Activated CD4-positive, alpha-beta memory T cell treated with anti-CD3 and anti-CD28 coated beads, Interleukin-2, amount 10 ng/mL, durations not matched to agents 7 days and 5 days (primary cell): ENCODE measurements at places on chromosomes 1 and 21. TPM values are rescaled to one million over a fixed set of nuclear protein-coding genes. Genes with fewer than 3 reads are reported as not detected.

Gene OR2T29
- not detected for total RNA-seq

Gene ATP6V1G3
- not detected for total RNA-seq

DNA sequence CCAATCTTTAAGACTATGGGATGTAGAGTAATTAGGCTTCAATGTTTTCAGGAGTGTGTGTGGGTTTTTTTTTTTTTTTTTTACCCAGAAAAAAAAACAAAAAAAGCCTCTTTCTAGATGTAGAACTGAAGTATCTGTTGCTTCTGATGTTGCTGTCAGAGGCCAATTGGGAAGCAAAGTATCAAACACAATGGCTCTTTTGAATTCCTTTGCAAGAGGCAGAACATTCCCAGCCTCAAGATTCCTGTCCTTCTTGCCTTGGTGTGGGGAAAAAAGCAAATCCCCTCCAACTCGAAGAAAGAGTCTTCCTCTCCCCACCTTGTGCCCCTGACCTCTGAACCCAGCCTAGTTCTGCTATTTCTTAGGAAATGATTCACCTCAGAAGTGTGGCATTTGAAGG lies 55.4 kb upstream of the LMO4 start:
- no peaks in the 10 kb centered on the region for H3K4me1 ChIP-seq
- no peak overlapping the region for H3K4me3 ChIP-seq
- H3K27ac ChIP-seq = no peak overlapping the region
- H3K27me3 ChIP-seq = peaks cover 20% of the 10 kb centered on the region
- H3K36me3 ChIP-seq = no peaks in the 10 kb centered on the region

Gene PCBP3
- total RNA-seq = 3.4 TPM

GRCh38 chr1:235442788-235443429 lies 61.3 kb downstream of the B3GALNT2 start:
- no peaks in the 10 kb centered on the region for H3K27me3 ChIP-seq
- DNase-seq = no peak
- H3K4me1 ChIP-seq = peaks cover 6% of the 10 kb centered on the region
- no peak overlapping the region for H3K27ac ChIP-seq
- H3K4me3 ChIP-seq = no peak overlapping the region
- H3K36me3 ChIP-seq = peaks cover 44% of the 10 kb centered on the region

DNA sequence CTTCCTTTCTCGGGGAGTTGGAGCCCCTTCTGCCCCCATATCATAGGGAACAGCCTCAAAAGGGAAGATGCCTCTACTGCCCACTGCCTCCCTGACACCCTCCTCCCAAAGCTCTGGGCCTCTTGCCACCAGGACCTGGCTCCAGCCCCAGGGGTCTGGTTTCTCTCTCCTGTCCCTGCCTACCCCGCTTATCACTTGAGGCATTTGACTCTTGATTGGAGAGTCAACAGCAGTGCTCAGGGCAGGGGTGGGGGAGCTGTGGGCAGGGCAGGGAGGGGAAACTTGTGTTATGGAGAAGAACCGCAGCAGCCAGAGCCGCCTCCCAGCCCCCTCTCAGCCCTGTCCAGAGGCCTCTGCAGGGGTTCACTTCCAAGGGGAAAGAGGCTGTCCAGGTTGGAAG lies 573 bp downstream of the TRIM63 start:
- H3K4me1 ChIP-seq = no peaks in the 10 kb centered on the region
- H3K36me3 ChIP-seq = no peaks in the 10 kb centered on the region
- no peak overlapping the region for H3K27ac ChIP-seq
- no peak for DNase-seq
- peaks cover 18% of the 10 kb centered on the region for H3K27me3 ChIP-seq

DNA sequence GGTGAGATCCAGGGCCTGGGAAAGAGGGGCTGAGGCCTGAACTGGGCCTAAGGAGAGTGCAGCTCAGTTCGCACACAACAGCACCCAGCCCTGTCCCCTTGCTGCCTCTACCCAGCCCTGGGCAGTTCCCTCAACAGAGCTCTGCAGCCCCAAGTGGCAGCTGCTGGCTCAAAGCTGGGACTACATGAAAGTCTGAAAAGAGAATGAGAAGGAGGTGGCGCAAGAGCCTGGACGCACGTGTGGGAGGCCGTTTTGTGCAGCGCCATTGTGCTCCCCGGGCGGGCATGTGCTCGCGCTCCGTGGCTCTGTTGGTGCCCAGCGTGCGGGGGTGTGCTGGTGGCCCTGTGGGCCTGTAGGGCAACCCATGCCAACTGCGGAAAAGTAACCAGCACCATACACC lies 10.3 kb downstream of the GPR37L1 start:
- no peak overlapping the region for H3K4me3 ChIP-seq
- H3K4me1 ChIP-seq = peaks cover 4% of the 10 kb centered on the region
- H3K27ac ChIP-seq = no peak overlapping the region
- no peaks in the 10 kb centered on the region for H3K27me3 ChIP-seq
- peaks cover 26% of the 10 kb centered on the region for H3K36me3 ChIP-seq

- H3K36me3 ChIP-seq = peaks cover 82% of the 10 kb centered on the region
- peaks cover 44% of the 10 kb centered on the region for H3K4me1 ChIP-seq
- H3K27ac ChIP-seq = no peak overlapping the region
- DNase-seq = no peak
Observed at GRCh38 chr1:154553056-154554030, 5.1 kb downstream of the UBE2Q1 start.

Gene F3
- 0.18 TPM for total RNA-seq

GRCh38 chr1:224266105-224266914 lies 63.7 kb downstream of the NVL start:
- peak overlapping the region; percentile 73 for H3K27ac ChIP-seq
- peaks cover 61% of the 10 kb centered on the region for H3K4me1 ChIP-seq
- no peak overlapping the region for H3K4me3 ChIP-seq
- no peaks in the 10 kb centered on the region for H3K27me3 ChIP-seq
- peaks cover 63% of the 10 kb centered on the region for H3K36me3 ChIP-seq
- DNase-seq = no peak

- H3K27ac ChIP-seq = no peak overlapping the region
- no peaks in the 10 kb centered on the region for H3K27me3 ChIP-seq
- DNase-seq = no peak
- no peaks in the 10 kb centered on the region for H3K36me3 ChIP-seq
- H3K4me3 ChIP-seq = no peak overlapping the region
Observed at GRCh38 chr1:176767714-176768136, 304.8 kb downstream of the PAPPA2 start.

- DNase-seq = no peak
- no peaks in the 10 kb centered on the region for H3K27me3 ChIP-seq
- H3K36me3 ChIP-seq = no peaks in the 10 kb centered on the region
Observed at GRCh38 chr1:117301901-117302300, 65.3 kb upstream of the MAN1A2 start.

- DNase-seq = no peak
- peaks cover 18% of the 10 kb centered on the region for H3K27me3 ChIP-seq
- peaks cover 34% of the 10 kb centered on the region for H3K4me1 ChIP-seq
- peaks cover 9% of the 10 kb centered on the region for H3K36me3 ChIP-seq
- peak overlapping the region; percentile 81 for H3K4me3 ChIP-seq
- peak overlapping the region; percentile 67 for H3K27ac ChIP-seq
Observed at GRCh38 chr21:43719748-43720538, 1.0 kb downstream of the PDXK start.

- no peak overlapping the region for H3K4me3 ChIP-seq
- H3K27ac ChIP-seq = no peak overlapping the region
- no peaks in the 10 kb centered on the region for H3K36me3 ChIP-seq
- no peaks in the 10 kb centered on the region for H3K4me1 ChIP-seq
- H3K27me3 ChIP-seq = no peaks in the 10 kb centered on the region
Observed at GRCh38 chr1:76668046-76668445, 199.2 kb upstream of the ST6GALNAC5 start.

- H3K27me3 ChIP-seq = no peaks in the 10 kb centered on the region
- no peaks in the 10 kb centered on the region for H3K36me3 ChIP-seq
Observed at GRCh38 chr1:107532318-107532717, 391.5 kb downstream of the NTNG1 start.

- peaks cover 15% of the 10 kb centered on the region for H3K27me3 ChIP-seq
- H3K4me1 ChIP-seq = peaks cover 5% of the 10 kb centered on the region
- no peak for DNase-seq
- no peak overlapping the region for H3K27ac ChIP-seq
- H3K36me3 ChIP-seq = no peaks in the 10 kb centered on the region
Observed at GRCh38 chr1:247376659-247377058, 39.3 kb upstream of the NLRP3 start.

Gene LRRC71
- not detected for total RNA-seq

GRCh38 chr1:21198929-21199328 lies 22.2 kb upstream of the EIF4G3 start:
- peaks cover 10% of the 10 kb centered on the region for H3K27me3 ChIP-seq
- H3K27ac ChIP-seq = no peak overlapping the region
- DNase-seq = no peak
- no peaks in the 10 kb centered on the region for H3K36me3 ChIP-seq
- H3K4me3 ChIP-seq = no peak overlapping the region

DNA sequence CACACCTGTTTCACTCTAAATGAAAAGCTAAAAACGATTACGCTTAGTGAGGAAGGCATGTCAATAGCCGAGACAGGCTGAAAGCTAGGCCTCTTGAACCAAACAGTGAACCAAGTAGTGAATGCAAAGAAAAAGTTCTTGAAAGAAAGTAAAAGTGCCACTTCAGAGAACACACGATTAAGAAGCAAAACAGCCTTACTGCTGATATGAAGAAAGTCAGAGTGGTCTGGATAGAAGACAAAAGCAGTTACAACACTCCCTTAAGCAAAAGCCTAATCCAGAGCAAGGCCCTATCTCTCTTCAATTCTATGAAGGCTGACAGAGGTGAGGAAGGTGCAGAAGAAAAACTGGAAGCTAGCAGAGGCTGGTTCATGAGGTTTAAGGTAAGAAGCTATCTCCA lies 130.7 kb downstream of the SIPA1L2 start:
- H3K27ac ChIP-seq = no peak overlapping the region
- H3K36me3 ChIP-seq = no peaks in the 10 kb centered on the region
- no peaks in the 10 kb centered on the region for H3K4me1 ChIP-seq
- DNase-seq = no peak
- H3K4me3 ChIP-seq = no peak overlapping the region
- no peaks in the 10 kb centered on the region for H3K27me3 ChIP-seq

Gene RPE65
- total RNA-seq = not detected

GRCh38 chr1:218658269-218658668 lies 313.1 kb downstream of the TGFB2 start:
- H3K27ac ChIP-seq = no peak overlapping the region
- no peaks in the 10 kb centered on the region for H3K36me3 ChIP-seq
- no peaks in the 10 kb centered on the region for H3K4me1 ChIP-seq
- no peak for DNase-seq

DNA sequence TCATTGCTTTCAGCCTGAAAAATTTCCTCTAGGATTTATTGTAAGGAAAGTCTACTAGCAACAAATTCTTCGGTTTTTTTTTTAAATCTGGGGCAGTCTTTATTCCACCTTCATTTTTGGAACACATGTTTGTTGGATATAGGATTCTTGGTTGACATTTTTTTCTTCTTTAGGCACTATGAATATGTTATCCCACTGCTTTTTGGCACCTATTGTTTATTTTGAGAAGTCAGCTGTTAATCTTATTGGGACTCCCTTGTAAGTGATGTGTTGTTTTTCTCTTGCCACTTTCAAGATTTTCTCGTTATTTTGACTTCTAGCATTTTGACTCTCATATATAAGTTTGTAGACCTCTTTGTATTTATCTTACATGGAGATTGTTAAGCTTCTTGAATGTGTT lies 99.3 kb downstream of the NPHS2 start:
- no peaks in the 10 kb centered on the region for H3K27me3 ChIP-seq
- DNase-seq = no peak
- no peaks in the 10 kb centered on the region for H3K4me1 ChIP-seq
- no peak overlapping the region for H3K4me3 ChIP-seq
- no peak overlapping the region for H3K27ac ChIP-seq
- no peaks in the 10 kb centered on the region for H3K36me3 ChIP-seq

Gene AMY2A
- not detected for total RNA-seq

DNA sequence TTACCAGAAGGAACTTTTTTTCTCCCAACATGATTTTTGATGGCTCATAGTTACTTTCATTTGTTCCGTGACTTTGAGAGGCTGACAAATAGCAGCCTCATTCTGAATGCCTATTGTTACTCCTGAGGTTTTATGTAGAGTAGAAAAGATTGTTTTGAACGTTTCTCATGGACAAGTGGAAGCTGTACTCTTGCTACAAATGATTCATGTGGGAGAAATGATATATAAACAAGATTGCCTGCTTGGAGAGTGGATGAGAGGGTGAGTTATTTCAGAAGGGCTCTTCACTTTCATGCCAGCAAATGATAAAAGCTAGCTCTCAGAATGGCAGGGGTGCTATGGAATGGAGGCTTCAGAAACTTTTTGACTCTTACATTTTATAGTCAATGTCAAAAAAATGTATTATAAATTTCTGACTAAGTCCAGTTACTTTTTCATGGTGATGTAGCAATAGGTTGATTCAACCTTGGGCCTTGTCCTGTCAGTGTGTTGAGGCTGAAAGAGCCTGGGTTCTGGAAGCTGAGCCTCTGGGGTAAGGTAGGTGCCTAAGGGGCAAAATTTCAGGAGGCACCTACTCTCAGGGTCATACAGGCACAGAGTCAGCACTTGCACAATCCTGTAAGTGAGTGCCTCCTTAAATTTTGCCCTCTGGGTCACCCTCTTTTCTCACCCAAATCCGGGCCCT lies 19.4 kb downstream of the JUN start:
- H3K27ac ChIP-seq = no peak overlapping the region
- H3K36me3 ChIP-seq = no peaks in the 10 kb centered on the region
- no peaks in the 10 kb centered on the region for H3K4me1 ChIP-seq
- peaks cover 13% of the 10 kb centered on the region for H3K27me3 ChIP-seq

Gene S100A1
- total RNA-seq = not detected
